ENCODE measurements at places on chromosomes 7 and 10. TPM values are rescaled to one million over a fixed set of nuclear protein-coding genes. Genes with fewer than 3 reads are reported as not detected.
A peak's percentile ranks its signal among the peaks of the same experiment; 100 is the strongest.

DNA sequence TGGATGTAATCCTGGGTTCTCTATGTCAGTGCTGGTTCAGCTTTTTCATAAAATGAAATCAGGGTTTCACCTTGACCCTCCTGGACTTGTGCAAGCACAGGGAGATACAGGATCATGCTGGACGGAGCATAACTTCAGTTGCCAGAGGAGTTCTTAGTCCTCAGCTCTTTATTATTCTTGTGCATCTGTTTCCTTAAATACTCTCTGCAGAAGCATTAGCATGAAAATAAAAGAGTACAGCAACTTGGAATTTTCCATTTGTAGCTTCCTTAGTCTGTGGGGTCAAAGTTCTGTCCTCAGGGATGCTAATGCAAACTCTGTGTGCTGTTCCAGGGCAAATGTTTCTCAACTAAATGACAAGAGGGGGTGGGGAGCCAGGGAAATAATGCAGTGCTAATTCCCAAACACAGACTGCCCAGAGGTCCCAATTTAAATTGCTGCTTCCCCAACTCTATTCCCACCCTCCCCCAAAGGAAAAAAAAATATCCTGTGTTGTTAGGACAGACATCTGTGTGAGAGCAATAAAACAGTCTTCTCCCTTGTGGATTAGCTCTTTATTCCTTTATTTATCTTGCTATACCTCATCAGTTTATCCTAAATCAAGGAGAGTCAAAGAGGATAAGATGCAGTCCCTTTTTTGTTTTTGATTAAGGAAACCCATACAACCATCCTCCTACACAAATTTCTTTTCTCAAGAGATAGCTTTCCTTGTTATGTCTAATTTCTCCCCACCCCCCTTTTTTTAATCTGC is 905.0 kb downstream of the LRMDA start:
- DNase-seq, result no peak

GRCh38 chr7:37705976-37706375 is 22.4 kb downstream of the GPR141 start:
- DNase-seq, result no peak

- DNase-seq, result no peak
Observed at GRCh38 chr7:156725073-156725472, 84.5 kb downstream of the RNF32 start.

DNA sequence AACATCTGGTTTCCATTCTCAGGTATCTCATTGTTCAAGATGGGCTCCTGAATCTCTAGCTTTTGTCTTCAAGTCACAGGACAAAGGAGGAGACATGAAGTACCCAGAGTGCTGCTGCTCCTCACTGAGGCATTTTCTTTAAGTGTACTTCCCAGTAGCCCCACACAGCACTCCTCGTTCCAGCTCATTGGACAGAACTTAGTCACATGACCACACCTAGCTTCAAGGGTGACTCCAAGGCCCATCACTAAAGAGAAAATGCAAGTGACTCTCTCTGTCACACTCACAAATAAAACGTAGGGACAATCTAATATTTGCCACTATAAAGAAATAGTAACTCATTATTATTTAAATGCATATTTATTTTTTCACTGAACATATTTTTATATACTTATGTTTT is 58.3 kb upstream of the NEUROD6 start:
- DNase-seq, result no peak

- DNase-seq, result no peak
Observed at GRCh38 chr7:122430710-122431109, 126.2 kb upstream of the FEZF1 start.

DNA sequence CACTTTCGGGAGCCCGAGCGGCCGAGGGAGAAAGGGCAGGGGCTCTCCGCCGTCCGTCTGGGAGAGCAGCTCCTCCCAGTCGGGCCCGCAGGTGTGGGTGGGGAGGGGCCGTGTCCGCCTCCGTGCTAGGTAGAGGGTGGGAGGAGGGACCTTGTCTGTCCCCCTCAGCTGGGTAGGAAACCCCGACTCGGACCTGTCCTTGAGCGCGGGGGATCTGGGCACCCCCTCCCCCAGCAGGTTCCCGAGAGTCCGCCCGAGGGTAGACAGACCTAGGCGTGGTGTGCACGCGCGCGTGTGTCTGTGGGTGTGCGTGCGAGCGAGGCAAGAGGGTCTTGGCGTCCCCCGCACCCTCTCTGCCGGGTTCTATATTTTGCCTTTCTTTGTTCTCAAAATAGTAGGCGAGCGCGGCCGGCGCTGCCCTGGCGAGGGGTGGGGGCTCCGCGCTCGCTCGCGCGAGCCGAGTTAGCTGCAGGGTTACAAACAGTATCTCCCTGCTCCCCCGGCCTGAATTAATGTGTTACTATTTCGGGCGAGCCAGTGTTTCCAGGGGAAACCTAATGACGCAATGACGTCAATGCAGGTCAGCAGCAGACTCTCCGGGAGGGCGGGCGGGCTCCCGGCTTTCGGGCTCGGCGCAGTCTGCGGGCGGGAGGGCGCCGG is 73.9 kb upstream of the LEP start:
- peak; percentile 81 for DNase-seq

- DNase-seq, result no peak
Observed at GRCh38 chr7:50631100-50631499, 65.9 kb upstream of the DDC start.

DNA sequence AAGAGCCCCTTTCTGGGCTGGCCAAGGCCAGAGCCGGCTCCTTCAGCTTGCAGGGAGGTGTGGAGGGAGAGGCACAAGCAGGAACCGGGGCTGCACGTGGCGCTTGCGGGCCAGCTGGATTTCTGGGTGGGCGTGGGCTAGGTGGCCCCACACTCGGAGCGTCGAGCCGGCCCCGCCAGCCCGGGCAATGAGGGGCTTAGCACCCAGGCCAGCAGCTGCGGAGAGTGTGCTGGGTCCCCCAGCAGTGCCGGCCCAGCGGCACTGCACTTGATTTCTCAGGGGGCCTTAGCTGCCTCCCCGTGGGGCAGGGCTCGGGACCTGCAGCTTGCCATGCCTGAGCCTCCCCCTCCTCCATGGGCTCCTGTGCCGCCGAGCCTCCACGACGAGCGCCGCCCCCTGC is 48.1 kb downstream of the SH2D4B start:
- DNase-seq, result no peak

GRCh38 chr7:132580277-132580676 is 4.0 kb upstream of the PLXNA4 start:
- DNase-seq, result no peak

DNA sequence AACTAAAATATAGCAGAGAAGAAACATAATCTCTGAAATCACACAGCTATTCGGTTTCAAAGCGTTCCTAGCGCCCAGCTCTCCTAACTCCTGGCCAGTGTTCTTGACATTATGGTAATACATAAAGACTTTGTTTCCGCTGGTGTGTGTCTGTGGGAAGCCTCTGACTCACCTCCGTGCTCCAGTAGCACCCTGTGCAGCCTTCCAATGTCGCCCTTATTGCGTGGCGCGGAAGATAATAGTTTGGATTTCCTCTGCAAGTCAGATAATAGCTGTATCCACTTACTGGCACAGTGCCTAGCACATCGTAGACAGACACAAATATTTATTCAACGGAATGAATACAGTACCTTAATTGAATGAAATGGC is 570 bp downstream of the BMS1 start:
- no peak for DNase-seq

GRCh38 chr10:23872290-23872689 is 336.6 kb upstream of the KIAA1217 start:
- no peak for DNase-seq

GRCh38 chr7:29806208-29806994 is at the start of gene WIPF3:
Gene WIPF3, plus strand, starts transcription at chr7:29806508. Its CDS starts 28,217 bp downstream, at chr7:29834725.
- DNase-seq, result peak; percentile 81

DNA sequence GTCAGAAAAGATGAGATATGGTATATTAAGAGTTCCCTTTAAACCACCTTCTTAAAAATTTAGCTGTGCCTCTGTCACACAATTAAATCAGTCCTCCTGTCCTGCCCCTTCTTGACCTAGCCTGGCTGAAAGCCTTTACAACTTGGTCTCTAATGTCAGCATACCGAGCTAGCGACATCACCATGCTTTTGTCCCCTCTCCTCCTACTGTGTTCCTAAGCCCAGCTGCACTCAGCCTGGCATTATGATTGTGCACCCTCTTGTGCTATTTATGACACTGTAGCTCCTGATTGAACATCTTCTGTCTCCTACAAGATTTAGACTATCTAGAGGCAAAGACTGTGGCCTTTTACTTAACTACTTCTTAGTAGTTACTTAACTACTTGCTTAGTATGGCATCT is 29.2 kb downstream of the TDRD1 start:
- DNase-seq, result no peak

DNA sequence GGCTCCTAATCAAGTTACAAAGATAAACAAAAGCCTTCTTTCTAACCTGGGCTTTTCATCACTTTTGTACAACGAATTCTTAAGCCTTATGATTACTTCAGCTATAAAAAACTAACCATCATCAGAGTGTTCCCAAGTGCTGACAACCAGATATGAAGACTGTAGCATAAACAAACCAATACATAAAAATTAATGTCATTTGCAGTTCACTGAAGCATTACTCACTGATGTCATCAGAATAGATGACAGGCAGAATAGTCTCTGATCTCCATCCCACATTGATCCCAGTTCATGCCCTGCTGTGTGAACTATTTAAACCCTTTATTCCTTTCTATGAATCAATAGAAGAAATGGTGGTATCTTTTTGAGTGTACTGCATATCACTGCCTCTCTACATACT is 84.4 kb downstream of the DNAJC1 start:
- DNase-seq, result no peak

DNA sequence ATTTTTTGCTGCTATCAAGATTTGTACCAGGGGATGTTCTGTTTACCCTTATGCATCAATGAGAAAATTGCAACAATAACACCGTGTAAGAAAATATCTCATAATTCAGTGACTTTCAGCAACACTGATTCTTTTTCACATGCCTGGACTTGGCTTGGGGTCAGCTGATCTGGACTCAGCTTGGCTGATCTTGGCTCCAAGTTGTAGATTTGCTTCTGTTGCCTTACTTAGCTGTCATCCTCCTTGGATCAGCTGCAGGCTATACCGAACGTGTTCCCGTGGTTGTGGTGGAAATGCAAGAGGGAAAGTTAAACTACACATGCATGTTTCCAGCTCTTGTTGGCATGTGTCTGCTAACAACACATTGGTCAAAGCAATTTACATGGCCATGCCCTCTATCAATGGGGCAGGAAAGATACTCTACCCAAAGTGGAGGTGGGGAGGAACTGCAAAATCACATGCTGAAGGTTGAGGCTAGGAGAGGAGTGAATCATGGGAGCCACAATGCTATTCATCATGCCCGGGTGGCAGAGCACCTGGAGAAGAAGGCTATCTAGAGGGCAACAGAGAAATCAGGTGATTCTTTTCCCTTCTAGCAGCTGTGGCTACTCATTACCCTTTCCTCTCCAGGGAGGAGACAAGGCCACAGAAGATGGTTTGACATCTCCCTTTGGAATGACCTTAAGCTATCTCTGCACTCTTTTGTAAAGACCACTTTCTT is 1276.3 kb upstream of the AUTS2 start:
- DNase-seq, result no peak

DNA sequence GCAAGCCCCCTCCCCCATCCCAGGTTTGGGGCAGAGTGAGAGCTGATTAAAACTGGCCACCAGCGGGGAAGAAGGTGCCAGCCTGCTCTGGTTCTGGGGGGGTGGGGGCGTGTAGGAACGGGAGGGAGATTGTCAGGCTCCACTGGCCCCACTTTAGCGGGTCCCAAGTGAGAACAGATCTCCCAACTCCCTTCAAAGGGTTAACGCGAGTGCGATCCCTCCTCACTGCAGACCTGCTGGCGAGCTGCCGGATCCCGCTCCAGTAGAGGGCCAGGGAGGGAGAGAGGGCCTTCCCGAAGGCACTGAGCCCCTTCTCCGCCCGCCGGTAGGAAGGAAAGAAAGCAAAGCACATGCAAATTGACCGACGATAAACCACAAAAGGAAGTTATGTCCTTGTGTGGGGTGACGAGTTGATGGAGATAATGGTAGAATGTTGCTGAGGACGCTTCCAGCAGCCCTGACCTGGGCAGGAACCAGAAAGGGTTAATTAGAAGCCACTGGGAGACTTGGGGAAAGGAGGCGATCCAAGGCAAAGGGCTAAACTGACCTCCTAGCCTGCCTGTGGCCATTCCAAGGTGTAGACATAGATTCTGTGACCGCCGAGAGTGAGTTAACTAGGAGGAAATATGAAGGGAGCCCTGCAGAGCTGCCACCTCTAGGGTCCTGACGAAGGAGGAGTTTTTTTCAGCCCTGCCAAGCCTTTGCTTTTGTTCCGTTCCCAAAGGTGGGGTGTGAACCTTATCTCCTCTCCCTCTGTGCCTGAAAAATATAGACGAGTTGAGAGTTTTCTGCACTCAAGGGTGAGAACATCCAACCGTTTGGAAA is 1.5 kb downstream of the NRG3 start:
- DNase-seq, result no peak

DNA sequence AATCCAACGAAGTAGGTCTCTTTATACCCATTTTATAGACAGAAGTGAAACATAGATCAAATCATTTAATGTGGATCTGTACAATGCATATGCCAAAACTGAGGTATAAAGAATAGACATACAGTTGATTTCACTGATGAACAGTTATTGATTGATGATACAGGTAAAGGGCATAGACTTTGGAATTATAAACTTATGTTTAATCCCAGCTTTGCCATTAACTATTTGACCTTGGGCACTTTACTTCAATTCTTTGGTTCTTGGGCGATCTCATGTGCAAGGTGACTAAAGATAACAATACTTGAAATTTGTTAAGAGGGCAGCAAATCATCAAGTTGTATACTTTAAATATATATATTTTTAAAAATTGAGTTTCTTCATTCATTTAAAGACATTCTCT is 28.6 kb downstream of the FRA10AC1 start:
- DNase-seq, result no peak

DNA sequence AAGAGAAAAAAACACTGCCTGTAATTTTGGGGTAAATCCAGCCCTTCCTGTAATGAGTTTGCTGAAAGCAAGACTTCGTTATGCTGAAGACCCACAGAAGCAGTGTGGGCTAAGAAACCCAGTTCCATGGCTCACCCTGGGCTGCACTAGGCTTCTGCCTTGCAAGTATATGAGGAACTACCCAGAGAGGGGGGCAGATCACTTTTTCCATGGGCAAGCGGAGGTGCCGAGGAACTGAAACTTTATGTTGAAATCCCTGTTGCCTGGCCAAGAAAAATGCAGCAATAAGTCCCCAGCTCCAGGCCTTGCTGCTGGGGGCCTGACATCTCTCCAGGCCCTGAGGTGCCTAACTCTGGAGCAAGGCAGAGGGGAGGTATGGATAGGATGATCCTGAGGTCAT is 8.5 kb downstream of the RASSF4 start:
- DNase-seq, result peak; percentile 87

DNA sequence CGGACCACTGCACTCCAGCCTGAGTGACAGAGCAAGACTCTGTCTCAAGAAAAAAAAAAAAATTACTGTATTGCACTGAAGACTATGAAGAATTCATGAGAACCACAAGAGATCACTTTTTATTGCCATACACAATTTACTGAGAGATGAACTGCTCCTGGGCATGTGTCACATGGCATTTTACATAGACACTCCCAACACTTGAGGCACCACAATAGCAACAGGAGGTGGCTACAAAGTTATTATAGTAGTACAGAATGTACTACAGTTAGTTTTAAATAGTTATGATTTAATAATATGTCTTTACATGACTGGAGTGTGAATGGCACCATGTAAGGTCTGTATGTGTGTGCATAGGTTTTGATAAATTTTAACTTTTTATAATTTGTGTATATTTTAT is 70.6 kb downstream of the KMT2E start:
- no peak for DNase-seq

The VSTM2A gene
- total RNA-seq, result not detected

The APBB1IP gene
- total RNA-seq, result 20.5 TPM
